Pancreas (tissue), 10 donors: ENCODE measurements at places on chromosomes 12 and 14. TPM values are rescaled to one million over a fixed set of nuclear protein-coding genes. Genes with fewer than 3 reads are reported as not detected.

DNA sequence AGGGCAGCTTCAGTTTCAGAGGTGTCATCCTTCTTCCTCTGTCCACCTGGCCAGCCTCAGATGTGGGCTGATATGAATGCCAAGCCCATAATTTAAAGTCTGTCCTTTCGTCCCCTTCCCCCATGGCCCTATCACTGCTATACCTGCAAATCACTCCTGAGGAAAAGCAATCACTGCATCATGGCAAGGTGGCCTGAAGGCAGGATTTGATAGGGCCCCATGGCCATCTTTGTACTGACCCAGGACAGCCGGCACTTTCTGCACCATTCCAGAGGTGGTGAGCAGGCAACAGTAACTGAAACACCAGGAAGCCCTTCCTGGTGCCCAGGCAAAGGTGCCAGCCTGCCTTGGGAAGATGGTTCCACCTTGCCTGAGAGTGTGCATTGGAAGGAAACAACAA is 60.8 kb downstream of the ANO2 start:
- no peak for DNase-seq
- H3K27me3 ChIP-seq = no peaks in the 10 kb centered on the region
- H3K27ac ChIP-seq = no peak overlapping the region
- H3K4me3 ChIP-seq = no peak overlapping the region

DNA sequence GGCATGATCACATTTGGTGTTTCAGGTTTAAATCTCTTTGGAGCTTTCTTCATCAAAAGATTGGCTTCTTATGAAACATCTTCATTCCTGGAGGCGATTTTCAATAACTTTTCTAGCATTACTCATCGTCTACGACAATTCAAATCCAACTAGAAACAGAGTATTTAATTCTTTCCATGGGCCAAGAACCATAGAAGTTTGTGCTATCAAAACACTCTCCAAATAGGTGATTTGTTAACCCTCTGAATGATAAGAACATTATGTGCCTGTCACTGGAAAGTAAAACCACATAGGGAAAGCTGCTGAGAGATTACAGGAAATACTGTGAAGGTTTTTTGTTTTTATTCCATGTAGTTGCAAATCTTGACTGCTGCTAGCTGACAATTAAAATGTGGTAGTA is 6.9 kb upstream of the DCN start:
- no peak overlapping the region for H3K4me3 ChIP-seq
- DNase-seq = no peak
- no peaks in the 10 kb centered on the region for H3K4me1 ChIP-seq
- H3K27me3 ChIP-seq = no peaks in the 10 kb centered on the region
- no peaks in the 10 kb centered on the region for H3K36me3 ChIP-seq

Gene CYP46A1
- 2.1 TPM for total RNA-seq

DNA sequence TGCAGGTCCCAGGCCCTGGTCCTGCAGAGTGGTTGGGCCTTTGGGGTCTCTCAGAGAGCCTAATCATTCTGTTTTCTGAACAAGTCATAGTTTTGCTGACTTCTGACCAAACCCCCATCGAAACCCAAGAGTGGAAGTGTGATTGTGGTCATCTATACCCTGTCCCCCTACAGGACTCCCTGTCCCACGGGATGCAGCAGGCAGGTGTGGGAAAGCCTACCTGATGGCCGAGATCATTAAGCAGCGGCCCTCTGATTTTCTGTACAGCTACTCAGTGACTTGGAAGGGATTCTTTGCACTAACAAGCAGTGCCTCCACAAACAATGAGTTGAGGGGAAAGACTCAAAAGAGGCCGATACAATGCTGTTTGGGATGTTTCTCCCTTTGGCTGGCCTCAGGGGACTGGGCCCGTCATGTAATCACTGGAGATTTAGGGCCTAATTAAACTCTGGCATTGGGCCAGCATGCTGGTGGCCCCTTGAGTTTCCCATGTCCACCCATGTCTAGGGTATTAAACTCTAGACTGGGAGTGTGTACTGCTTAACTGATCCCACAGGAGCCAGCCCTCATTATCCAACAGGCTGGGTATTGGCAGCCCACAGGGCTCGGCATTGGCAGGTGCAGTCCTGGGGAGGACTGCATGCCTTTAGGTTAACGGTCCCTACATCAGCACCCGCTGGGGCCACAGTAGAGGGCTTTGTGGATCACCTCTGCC is 192.8 kb downstream of the ZFP36L1 start:
- no peaks in the 10 kb centered on the region for H3K27me3 ChIP-seq
- peak; percentile 16 for DNase-seq
- no peak overlapping the region for H3K4me3 ChIP-seq
- H3K27ac ChIP-seq = peak overlapping the region; percentile 97

DNA sequence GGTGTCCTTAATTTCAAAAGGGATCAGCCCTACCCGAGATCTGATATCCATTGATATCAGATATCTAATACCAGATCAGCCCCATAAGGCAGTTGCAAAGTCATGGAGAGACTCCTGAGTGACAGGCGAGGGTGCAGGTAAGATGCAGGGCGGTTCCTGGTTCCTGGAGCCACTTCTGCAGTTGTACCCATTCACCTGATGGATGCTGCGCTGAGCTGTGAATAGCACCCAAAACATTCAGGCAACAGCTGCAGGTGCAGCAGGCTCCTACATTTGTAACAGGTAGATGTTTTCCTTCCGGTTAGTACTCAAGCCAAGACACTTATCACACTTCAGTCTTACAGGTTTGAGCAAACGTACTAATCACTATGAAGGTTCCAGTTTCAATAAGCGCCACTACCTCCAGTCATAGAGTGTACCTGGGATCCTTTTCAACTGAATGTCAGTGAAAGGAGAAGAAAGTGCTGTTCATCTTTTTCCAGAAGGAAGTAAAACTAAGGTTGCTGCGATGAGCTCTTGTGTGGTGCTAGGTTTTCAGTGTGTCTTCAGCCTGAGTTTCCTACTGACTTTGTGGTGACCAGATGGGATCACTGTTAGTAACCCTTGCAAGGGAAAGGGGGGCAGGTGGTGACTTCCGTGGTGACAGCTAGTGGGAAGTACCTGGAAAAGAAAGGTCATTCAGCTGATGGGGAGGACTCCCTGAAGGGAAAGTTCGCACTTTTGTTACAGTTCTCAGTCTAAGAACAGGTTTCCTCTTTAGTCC is 1.9 kb downstream of the ATP6V0A2 start:
- no peaks in the 10 kb centered on the region for H3K27me3 ChIP-seq
- no peaks in the 10 kb centered on the region for H3K36me3 ChIP-seq
- no peak overlapping the region for H3K27ac ChIP-seq
- peaks cover 9% of the 10 kb centered on the region for H3K4me1 ChIP-seq
- H3K4me3 ChIP-seq = no peak overlapping the region

- H3K36me3 ChIP-seq = no peaks in the 10 kb centered on the region
- peak overlapping the region; percentile 74 for H3K27ac ChIP-seq
- DNase-seq = no peak
- H3K4me1 ChIP-seq = peaks cover 9% of the 10 kb centered on the region
- H3K27me3 ChIP-seq = no peaks in the 10 kb centered on the region
Measured at GRCh38 chr14:92039063-92039718, 668 bp downstream of the TRIP11 start.

Gene MRPL51
- 79.7 TPM for total RNA-seq

- no peak overlapping the region for H3K27ac ChIP-seq
- no peaks in the 10 kb centered on the region for H3K27me3 ChIP-seq
- no peaks in the 10 kb centered on the region for H3K36me3 ChIP-seq
- no peaks in the 10 kb centered on the region for H3K4me1 ChIP-seq
- no peak overlapping the region for H3K4me3 ChIP-seq
Measured at GRCh38 chr12:69948851-69949250, 123.8 kb downstream of the MYRFL start.

DNA sequence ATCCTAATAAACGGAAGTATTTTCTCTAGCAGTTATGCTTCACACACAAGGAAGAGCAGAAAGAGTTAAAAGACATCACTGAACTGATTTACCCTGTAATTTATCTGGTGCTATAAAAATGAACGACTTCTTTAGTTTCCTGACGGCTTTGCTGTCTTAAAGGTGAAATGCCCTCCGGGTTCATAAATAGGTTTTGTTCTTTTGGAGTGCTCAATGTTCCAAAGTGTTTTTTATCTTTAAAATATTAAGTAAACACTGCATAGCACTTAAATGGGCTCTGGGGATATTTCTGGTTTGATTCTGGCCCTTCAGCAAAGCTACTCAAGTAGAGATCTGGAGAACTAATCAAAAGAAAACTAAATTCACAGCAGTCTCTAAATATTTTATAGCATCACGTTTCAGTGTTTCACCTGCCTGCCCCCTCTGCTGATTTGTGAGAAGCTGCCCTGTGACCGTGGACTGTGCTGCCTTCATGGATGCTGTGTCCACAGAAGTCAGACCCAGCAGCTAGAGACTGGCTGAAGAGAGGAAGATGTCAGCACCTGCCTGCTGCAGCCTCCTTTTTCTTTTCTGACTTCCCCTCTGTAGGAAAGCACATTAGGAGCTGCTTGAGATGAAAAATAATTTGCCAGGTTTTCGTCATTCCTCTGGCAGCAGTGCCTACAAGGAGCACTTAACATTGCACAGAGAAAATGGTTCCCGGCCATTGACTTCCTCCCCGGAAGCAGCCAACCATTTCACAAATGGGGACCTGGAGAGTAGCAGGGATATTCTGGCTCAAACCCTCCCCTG is 205.1 kb upstream of the FSCB start:
- no peaks in the 10 kb centered on the region for H3K4me1 ChIP-seq
- no peak for DNase-seq
- no peaks in the 10 kb centered on the region for H3K27me3 ChIP-seq
- no peak overlapping the region for H3K4me3 ChIP-seq
- H3K27ac ChIP-seq = no peak overlapping the region

Gene PPP1R36
- total RNA-seq = 3.4 TPM

DNA sequence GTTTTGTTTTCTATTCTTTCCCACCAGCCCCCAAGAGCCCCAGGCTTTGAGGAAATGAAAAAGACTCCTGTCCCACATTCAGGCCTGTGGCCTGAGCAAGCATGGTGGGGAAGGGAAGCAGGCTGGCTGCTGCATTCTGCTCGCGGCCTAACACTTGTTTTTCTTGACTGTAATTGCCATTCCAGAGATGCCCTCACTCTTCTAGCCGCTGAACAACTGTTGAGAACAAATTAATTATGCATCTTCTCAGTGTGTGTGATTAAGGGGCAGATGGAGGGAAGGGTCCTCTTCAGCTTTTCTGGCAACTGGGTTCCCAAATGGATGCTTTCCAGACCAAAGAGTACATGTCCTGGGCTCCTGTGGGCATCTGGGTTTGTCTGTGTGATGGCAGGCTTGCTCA is 43.3 kb downstream of the ADCK1 start:
- H3K27ac ChIP-seq = no peak overlapping the region
- no peaks in the 10 kb centered on the region for H3K4me1 ChIP-seq
- no peak overlapping the region for H3K4me3 ChIP-seq
- H3K36me3 ChIP-seq = no peaks in the 10 kb centered on the region
- DNase-seq = no peak
- H3K27me3 ChIP-seq = no peaks in the 10 kb centered on the region
